ENCODE measurements at places on chromosomes 13 and 19. TPM values are rescaled to one million over a fixed set of nuclear protein-coding genes. Genes with fewer than 3 reads are reported as not detected.

GRCh38 chr19:13574933-13575332 lies 68.7 kb upstream of the CACNA1A start:
- no peak for DNase-seq
- no peak overlapping the region for H3K4me3 ChIP-seq
- H3K4me1 ChIP-seq: no peaks in the 10 kb centered on the region
- no peaks in the 10 kb centered on the region for H3K27me3 ChIP-seq
- no peak overlapping the region for H3K27ac ChIP-seq

DNA sequence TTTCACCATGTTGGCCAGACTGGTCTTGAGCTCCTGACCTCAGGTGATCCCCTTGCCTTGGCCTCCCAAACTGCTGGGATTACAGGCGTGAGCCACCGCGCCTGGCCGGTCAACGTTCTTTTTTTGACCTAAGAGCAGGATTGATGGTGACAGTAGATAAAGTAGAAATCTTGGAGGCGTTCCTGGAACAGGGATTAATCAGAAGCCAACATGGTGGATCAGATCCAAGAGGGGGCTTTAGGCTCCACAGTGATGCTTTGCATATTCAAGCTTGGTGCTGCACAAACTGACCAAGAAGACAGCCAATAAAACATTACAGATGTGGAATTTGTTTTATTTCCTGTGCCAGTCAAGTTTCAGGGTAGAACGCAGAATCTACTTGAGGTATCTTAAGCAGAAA lies 271.2 kb downstream of the FGF9 start:
- H3K27me3 ChIP-seq: no peaks in the 10 kb centered on the region
- H3K36me3 ChIP-seq: no peaks in the 10 kb centered on the region
- no peak for DNase-seq
- H3K4me1 ChIP-seq: no peaks in the 10 kb centered on the region
- no peak overlapping the region for H3K4me3 ChIP-seq

DNA sequence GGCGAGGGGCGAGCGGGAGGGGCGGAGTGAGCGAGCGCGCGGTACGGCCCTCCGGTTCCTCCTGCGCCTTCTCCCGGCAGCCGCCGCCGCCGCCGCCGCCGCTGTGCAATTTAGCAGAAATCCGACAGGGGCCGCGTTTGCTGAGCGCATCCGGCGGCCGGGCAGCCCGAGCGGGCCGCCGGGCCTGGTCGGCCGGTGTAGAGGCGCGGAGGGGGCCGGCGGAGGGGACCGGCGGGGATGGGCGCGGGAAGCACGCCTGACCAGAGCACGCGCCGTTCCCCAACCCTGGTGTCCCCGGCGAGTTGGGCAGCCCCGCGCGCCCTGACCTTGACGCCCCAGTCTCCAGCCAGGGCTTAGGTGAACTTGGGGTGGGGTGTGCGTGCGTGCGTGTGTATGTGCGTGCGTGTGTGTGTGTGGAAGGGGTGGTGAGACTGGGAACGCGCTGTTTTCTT lies 144.5 kb upstream of the ZNF536 start:
- peaks cover 40% of the 10 kb centered on the region for H3K4me1 ChIP-seq
- H3K36me3 ChIP-seq: no peaks in the 10 kb centered on the region
- no peaks in the 10 kb centered on the region for H3K27me3 ChIP-seq

GRCh38 chr13:112905619-112905989 lies 63.4 kb upstream of the MCF2L start:
- no peak overlapping the region for H3K4me3 ChIP-seq
- H3K4me1 ChIP-seq: no peaks in the 10 kb centered on the region
- H3K36me3 ChIP-seq: no peaks in the 10 kb centered on the region
- DNase-seq: no peak

GRCh38 chr13:44713788-44714469 lies 137.8 kb upstream of the TSC22D1 start:
- no peak overlapping the region for H3K4me3 ChIP-seq
- peak overlapping the region; percentile 78 for H3K27ac ChIP-seq
- peaks cover 36% of the 10 kb centered on the region for H3K4me1 ChIP-seq
- no peaks in the 10 kb centered on the region for H3K36me3 ChIP-seq
- H3K27me3 ChIP-seq: no peaks in the 10 kb centered on the region

DNA sequence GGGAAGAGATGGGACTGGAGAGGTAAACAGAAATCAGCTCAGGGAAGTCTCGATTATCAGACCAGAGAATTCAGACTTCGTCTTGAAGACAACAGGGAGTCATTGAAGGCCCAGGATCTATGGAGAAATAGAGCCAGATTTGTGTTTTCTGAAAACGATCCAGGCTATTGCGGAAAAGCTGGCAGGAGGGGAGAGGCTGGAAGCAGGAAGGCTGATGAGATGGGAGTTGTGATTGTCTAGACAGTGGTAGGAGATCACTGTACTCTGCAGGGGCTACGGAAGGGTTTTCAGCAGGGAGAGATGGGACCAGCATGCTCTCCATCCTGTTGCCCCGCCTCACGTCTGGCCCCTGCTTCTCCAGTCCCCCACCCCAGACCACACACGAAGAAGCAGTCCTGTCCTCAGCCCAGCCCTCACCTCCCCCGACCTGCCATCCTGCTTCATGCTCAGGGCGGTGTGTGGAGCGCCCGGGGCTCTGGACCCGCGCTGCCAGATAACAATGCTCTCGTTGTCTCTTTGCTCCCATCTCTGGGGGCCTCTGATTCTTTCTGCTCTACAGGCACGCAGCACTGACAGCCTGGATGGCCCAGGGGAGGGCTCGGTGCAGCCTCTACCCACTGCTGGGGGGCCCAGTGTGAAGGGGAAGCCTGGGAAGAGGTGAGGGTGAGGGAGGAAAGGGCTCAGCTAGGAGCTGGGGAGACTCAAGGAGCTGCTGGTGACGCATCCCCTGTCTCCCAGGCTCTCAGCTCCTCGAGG lies 1.9 kb downstream of the ARHGAP33 start:
- no peak for DNase-seq
- H3K4me1 ChIP-seq: peaks cover 8% of the 10 kb centered on the region
- H3K36me3 ChIP-seq: peaks cover 11% of the 10 kb centered on the region
- H3K27me3 ChIP-seq: no peaks in the 10 kb centered on the region

- H3K4me3 ChIP-seq: no peak overlapping the region
- no peak for DNase-seq
- H3K27me3 ChIP-seq: no peaks in the 10 kb centered on the region
Measured at GRCh38 chr13:110647365-110647737, 32.0 kb downstream of the NAXD start.

GRCh38 chr19:51258165-51259160 lies 7.6 kb downstream of the SIGLECL1 start:
- no peak for DNase-seq
- H3K27me3 ChIP-seq: no peaks in the 10 kb centered on the region
- no peak overlapping the region for H3K4me3 ChIP-seq
- no peaks in the 10 kb centered on the region for H3K4me1 ChIP-seq
- H3K36me3 ChIP-seq: no peaks in the 10 kb centered on the region

- H3K4me1 ChIP-seq: peaks cover 2% of the 10 kb centered on the region
- H3K36me3 ChIP-seq: no peaks in the 10 kb centered on the region
- no peaks in the 10 kb centered on the region for H3K27me3 ChIP-seq
- no peak within 1 kb of the TSS for H3K27ac ChIP-seq
Measured at GRCh38 chr19:56671613-56671994, at the start of gene ZNF835. TSS of gene ZNF835 (minus strand) at chr19:56671757. CDS start at chr19:56665198, 6,559 bp downstream.

GRCh38 chr19:50178320-50178719 lies 15.2 kb upstream of the IZUMO2 start:
- DNase-seq: no peak
- H3K4me3 ChIP-seq: no peak overlapping the region
- no peaks in the 10 kb centered on the region for H3K4me1 ChIP-seq
- no peak overlapping the region for H3K27ac ChIP-seq

DNA sequence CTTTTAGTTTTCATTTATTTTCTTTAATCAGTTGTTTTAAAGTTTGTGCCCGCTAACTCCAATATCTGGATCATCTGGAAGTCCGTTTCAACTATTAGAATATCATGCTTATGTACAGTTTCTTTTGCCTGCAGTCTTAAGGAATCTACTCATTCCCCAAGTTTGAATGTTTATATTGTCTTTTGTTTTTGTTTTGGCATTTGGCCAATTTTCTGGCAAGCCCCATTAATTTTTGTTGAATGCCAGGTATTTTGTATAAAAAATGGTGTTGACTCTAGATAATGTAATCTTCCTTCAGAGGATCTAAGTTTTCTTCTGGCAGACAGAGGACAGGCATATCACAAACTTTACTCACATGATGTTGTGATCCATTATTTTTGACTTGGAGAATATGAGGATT lies 11.1 kb upstream of the ZNF235 start:
- DNase-seq: no peak
- H3K27me3 ChIP-seq: no peaks in the 10 kb centered on the region
- H3K4me3 ChIP-seq: no peak overlapping the region
- no peaks in the 10 kb centered on the region for H3K4me1 ChIP-seq

C19orf85 gene
- total RNA-seq: not detected

STARD13 gene
- total RNA-seq: 47.1 TPM

GNA15 gene
- total RNA-seq: 13.0 TPM

C1QTNF9 gene
- total RNA-seq: 0.41 TPM

CYP4F2 gene
- not detected for total RNA-seq

CILP2 gene
- total RNA-seq: 0.81 TPM

FPR3 gene
- total RNA-seq: 18.0 TPM

MYPOP gene
- total RNA-seq: 6.1 TPM
